Stimulated activated CD4-positive, alpha-beta T cell treated with anti-CD3 and anti-CD28 coated beads, TNF-alpha, amount 100 ng/mL, for 4 hours (primary cell): ENCODE measurements at places on chromosomes 13 and 19.

DNA sequence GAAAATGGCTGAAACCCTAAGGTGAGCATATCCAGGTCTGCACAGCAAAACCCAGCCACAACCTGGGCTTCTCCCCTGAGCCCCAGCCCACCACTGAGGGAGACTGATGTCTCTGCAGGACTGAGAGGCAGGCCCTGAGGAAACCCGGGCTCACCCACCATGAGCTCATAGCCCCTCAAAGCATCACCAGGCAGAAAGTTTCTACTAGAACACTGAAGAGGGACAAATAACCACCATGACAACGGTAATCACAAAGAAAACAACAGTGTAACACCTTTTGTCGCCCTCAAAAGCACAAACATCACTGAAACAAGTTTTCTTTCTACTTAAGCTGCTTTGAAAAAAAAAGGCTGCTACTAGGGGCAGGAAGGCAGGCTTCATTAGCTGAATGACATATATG lies 29.8 kb downstream of the TSHZ3 start:
- no peak for DNase-seq

- no peak for DNase-seq
Measured at GRCh38 chr19:6886277-6886897, 992 bp upstream of the ADGRE1 start.

GRCh38 chr13:34006011-34006410 lies 188.1 kb downstream of the RFC3 start:
- DNase-seq: no peak

GRCh38 chr13:39073983-39074382 lies 35.7 kb downstream of the NHLRC3 start:
- DNase-seq: no peak

GRCh38 chr19:40256512-40256911 lies 28.6 kb downstream of the AKT2 start:
- no peak for DNase-seq

DNA sequence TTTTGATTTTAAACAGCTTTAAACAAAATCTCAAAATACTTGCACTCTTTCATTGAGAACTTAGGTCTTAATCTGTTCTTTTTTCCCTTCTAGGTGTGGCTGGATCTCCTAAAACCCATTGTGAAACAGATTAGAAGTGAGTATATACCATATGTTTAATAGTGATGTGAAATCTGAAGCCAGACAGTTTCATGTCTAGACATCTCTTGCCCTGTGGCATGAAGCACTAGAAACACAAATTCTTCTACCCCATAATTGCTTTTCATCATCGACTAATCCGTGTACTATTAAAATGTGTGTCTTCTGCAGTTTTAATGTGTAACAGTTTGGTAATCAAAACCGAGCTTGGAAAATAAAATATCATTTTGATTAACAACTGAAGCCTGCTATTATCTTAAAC lies 188.2 kb upstream of the RNF113B start:
- no peak for DNase-seq

- DNase-seq: no peak
Measured at GRCh38 chr19:45764475-45764874, 4.6 kb downstream of the SIX5 start.

GRCh38 chr19:918481-919198 lies 1.5 kb downstream of the KISS1R start:
- no peak for DNase-seq

DNA sequence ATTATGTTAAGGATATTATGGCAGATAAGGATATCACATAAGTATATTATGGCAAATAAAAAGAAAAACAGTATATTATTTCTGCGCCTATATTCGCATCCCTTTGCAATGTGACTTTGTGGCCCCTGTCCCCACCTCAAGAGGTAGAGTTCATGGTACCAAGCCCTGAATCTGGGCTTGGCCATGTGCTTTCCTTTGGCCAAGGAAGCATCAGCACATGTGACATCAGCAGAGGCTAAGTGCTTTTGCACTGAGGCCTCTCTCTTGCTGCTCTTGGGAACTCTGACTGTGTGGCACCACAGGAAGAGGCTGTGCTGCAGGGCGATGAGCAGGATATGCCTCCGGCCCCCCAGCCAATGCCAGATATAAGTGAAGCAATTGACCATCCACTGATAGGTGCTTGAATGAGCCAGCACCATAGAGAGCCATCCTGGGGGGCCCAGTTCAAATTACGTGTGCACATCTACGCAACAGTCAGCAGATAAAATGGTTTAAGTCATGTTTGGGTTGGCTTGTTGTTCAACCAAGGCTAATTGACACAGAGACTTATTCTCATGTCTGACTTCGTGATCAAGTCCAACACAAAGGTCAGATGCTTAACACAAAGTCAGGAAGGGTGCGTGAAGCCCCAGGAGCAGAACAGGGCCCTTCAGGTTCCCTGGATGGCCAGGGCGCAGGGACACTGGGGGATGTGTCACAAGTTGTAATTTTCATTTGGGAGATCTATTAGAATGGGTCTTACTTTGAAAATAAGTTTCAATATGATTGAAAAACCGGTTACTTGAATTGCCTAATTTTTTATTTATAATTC lies 173.3 kb downstream of the COL4A1 start:
- DNase-seq: no peak

DNA sequence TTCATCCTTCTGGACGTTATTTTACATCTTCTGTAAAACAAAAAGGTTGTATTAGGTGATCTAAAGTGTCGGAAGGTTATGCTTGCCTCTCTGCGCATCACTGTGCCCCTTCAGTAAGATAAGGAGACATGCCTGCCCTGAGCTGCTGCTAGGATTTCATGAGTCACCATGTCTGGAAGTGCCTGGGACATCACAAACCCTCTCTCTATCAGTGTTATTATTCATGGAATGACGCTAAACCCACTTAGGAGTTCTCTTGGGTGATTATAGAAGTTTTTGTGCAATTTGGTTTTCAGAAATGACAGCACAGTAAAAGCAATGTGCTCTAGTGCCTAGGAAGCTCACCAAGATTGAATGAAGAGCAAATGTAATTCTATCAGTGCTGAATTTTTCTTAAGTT lies 617.7 kb downstream of the DCT start:
- DNase-seq: no peak

DNA sequence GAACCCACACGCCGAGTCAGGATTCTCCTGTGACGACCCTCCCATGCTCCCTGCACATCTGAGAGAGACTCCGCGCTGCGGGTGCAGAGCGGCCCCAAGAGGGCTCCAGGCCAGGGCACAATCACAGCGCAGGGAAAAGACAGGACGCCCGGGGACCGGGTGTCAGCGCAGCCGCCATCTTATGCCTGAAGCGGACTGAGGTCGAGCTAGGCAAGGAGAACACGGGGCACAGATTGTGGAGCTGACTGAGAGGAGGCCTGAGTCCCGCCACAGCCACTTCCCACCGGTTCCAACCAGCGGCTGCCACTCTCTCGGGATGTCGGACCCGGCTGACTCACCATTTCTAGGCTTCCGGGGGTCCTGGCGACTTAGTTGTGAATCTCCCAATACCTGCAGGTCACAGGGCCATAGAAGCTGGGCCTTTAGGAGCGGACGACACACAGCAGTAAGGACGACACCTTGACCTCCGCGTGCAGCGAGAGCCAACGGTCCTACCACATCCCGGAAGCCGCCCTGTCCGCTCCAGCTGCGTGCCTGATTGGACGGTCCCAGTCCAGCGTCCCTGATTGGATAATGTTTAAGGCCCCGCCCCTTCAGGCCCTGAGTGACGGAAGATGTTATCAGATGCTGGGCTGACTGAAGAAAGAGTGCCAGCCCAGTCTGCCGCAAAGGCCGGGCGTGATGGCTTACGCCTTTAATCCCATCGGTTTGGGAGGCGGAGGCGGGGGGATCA lies at the start of gene ZNF728:
Gene ZNF728, minus strand, starts transcription at position 487 of the 733 bp plus-strand sequence. Its CDS starts 146 bp downstream, at position 341.
- DNase-seq: no peak

- no peak for DNase-seq
Measured at GRCh38 chr19:55650602-55651230, 2.7 kb downstream of the CCDC106 start.

DNA sequence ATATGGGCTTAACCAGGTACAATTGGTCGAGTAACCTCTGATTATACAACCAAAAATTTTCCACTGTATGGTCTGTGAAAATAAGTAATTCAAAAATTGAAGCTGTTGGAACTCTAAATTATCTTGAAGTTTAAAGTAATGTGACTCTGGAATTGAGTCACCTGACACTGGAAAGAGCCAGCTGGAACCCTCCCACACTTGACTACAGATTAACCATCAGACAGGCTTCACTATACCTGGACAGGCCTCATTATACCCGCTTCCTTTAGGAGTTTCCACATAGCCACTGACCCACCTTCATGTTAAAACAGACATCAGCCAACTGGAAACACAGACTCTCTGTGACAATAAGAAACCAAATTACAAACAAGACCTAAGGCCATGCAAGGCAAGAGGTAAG lies 1.3 kb downstream of the ZNF433 start:
- DNase-seq: no peak

DNA sequence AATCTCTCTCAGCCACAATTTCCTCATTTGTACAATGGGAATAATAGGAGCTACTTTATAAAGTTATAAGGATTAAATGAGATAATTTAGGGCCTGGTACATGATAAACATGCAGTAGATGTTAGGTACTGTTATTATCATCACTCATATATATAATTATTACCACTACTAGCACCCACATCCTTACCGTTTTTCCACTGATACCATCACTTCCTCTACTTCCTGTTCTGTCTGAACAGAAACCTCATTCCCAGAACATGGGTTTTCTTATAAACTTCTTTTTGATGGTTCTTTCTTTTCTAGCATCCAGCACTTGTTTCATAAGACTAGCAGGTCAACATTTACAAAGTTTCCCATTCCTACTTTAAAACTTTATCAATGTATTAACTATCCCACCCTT lies 6.3 kb downstream of the CDADC1 start:
- no peak for DNase-seq

GRCh38 chr13:64314331-64314730 lies 2898.7 kb upstream of the PCDH20 start:
- DNase-seq: no peak

DNA sequence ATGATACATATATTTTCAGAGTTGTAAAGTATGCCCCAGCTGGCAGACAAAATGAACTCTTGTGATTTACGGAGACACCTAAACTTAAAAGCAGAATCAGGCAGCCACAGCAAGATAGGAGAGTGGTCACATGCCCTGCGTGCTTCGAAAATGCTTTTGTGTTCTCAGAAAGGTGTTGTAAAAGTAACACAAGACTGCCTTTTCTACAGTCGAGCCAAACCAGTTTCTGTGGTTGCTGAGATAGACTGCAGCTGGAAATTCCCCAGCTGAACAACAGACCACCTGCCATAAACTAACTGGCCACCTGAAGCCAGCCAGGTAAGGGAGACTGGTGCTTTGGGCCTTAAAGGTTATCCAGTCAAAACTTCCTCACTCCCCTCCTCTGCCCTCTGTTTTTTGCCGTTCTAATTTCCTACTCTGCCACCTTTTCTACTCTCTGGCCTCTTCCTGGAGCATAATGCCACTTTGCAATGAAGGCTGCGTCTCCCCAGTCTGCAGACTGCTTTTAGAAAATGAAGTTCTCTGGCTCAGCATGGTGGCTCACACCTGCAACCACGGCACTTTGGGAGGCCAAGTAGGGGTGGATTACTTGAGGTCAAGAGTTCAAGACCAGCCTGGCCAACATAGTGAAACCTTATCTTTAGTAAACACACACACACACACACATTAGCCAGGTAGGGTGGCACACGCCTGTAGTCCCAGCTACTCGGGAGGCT lies 381.2 kb upstream of the SLITRK1 start:
- DNase-seq: no peak

DNA sequence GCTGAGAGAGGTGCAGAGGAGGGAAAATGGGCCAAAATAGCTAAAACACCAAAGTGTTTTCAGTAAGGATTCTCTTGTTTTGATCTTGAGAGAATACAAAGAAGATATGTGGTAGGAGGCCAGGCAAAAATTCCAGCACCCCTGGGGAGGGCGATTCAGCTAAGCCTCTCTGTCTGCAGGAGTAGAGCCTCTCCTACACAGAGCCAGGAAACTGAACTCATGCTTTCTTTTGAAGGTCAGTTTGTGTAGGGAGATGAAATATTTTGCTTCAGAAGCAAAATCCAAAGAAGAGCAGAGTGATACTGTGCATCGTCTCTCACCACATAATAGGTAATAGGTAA lies 565.0 kb downstream of the FGF9 start:
- no peak for DNase-seq

DNA sequence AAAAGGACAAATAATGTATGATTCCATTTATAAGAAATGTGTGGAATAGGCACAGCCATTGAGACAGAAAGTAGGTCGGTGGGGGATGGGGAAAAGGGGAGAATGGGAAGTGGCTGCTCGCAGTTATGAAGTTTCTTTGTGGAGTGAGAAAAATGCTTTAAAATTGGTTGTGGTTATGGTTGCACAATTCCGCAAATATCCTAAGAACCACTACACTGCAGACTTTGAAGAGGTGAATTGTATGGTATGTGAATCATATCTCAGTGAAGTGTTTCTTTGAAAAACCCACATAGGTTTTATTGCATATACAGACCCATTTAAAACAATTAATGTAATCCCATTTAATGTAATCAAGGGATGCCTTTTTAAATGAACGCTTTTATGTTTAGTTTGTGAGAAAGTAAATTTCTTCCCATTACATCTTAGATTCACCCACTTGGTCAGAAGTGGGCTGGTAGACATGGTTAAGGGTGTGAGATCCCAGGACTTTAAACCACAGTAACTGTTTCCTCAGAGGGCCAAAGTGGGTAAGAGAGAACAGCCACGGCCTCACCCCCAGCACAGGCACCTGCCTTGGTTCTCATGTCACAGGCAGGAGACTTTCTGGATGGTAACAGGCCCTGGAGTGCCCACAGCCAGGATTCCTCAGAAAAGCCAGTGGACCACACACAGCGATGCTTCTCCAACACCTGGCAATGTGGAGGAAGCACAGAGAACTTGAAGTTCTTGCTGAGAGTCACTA lies 119.3 kb upstream of the GJB6 start:
- DNase-seq: no peak

DNA sequence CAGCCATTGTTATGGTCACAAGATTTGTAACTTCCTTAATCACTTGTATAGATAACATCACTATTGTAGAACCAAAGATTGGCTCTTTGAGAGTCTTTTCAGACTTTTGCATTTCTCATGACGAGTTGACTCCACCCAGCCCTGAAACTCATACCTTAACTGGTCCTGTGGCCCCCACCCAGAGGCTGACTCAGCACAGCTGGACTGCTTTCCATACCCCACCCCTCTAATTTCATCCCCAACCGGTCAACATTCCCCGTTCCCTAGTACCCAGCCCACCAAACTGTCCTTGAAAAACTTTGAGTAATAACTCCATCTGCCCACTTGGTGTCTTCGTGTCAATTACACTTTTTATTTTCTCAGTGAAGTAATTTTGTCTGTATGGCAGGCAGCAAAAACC lies 32.1 kb upstream of the SLITRK1 start:
- DNase-seq: no peak

- DNase-seq: no peak
Measured at GRCh38 chr19:19514215-19514657, 1.1 kb downstream of the TSSK6 start.

- DNase-seq: no peak
Measured at GRCh38 chr13:114256547-114256946, 21.9 kb downstream of the CDC16 start.

GRCh38 chr13:27920677-27921420 lies 1.0 kb downstream of the PDX1 start:
- DNase-seq: no peak
